ENCODE measurements at places on chromosomes 16 and 17.

DNA sequence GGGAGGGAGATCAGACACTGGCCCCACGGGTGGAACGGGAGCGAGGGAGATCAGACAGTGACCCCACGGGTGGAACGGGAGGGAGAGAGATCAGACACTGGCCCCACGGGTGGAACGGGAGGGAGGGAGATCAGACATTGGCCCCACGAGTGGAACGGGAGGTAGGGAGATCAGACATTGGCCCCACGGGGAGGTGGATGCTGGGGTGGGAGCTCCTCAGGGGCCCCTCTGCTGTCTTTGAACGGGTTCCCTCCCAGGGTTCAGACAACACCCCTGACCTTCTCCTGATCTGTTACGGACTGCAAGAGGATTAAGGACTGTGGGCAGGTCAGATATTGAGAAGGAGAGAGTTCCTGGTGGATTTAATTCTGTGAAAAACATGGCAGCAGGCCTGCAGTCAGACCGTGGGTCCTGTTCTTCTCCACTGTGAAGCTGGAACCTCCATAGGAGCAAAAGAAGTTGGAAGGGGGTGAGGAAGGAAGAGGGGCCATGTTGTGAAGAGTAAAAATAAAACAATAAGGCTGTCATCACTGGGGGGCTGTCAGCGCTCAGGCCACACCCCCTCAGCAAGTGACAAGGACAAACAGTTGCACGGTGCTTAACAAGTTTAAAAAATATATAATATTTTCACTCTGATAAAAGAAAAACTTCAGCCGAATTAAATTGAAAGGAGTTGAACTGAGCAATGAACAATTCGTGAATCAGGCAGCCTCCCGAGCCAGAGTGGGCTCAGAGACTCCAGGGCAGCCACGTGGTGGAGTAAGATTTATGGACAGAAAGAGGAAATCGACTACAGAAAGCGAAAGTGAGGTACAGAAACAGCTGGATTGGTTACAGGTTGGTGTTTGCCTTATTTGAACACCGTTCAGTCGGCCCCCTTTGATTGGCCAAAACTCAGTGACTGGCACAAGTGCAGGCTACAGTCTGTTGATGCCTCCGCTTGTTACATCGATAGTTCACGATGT lies 348.7 kb upstream of the TNRC6C start:
- peak overlapping the region; percentile 21 for H3K4me3 ChIP-seq
- peak; percentile 60 for DNase-seq
- H3K4me1 ChIP-seq = no peaks in the 10 kb centered on the region
- H3K27me3 ChIP-seq = no peaks in the 10 kb centered on the region
- H3K36me3 ChIP-seq = no peaks in the 10 kb centered on the region

GRCh38 chr16:284204-285120 lies 1.5 kb downstream of the PDIA2 start:
- DNase-seq = no peak
- no peak overlapping the region for H3K4me3 ChIP-seq
- H3K4me1 ChIP-seq = peaks cover 11% of the 10 kb centered on the region
- peaks cover 36% of the 10 kb centered on the region for H3K27me3 ChIP-seq

DNA sequence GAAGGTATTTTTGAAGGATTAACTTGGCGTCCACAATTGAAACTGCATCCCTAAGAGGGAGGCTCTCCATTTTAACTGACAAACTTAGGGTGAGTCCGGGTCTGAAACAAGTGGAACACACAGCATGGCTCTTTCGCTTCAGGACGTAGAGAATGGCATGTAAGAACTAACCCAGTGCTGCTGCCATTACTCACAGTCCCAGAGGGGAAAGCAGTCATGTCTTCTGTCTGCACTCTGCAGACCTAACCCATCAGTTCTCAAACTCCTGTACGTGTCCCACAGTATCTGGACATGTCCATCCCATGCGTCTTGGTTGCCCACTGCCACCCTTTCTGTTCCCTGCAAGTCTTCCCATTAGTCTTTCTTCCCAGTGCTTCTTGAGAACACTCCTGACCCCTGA lies 563 bp downstream of the ST6GALNAC1 start:
- no peak overlapping the region for H3K4me3 ChIP-seq
- no peaks in the 10 kb centered on the region for H3K4me1 ChIP-seq
- H3K36me3 ChIP-seq = no peaks in the 10 kb centered on the region

DNA sequence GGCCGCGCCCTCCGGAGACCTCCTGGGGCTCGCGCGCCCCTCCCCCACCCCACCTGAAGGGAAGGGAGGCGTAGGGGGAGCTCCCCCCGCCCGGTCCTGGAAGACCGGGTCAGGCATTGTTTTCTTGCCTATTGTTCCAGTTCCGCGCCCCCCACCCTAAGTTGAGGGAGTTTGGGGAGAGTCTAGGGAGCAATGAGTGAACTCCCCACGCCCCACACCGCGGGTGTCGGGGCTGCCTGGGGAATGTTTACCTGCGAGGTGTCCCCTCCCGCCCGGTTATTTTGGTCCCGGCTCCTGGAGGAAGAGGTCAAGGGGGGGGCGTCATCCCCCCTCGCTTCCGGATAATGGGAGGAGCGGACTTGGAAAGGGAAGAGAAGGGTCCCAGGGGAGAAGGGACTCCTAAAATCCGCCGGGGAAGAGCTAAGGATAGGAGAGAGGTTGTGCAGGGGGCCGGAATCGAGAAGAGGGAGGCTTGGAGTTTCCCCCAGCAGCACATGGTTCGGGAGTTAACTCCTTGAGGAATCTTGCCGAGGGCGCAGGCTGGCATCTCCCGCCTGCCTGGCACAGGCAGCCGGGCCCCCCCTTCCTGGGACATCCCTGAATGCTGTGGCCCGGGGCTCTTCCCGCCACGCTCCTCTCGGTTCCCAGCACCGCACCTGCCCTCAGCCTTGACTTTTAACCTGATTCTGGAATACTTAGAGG lies 881 bp downstream of the MLLT6 start:
- peak overlapping the region; percentile 96 for H3K27ac ChIP-seq
- H3K4me3 ChIP-seq = peak overlapping the region; percentile 97
- peaks cover 42% of the 10 kb centered on the region for H3K4me1 ChIP-seq
- H3K36me3 ChIP-seq = peaks cover 38% of the 10 kb centered on the region

GRCh38 chr17:29292992-29293889 lies 707 bp downstream of the NUFIP2 start:
- H3K36me3 ChIP-seq = peaks cover 4% of the 10 kb centered on the region
- peak; percentile 80 for DNase-seq
- H3K27ac ChIP-seq = peak overlapping the region; percentile 93
- peak overlapping the region; percentile 89 for H3K4me3 ChIP-seq
- no peaks in the 10 kb centered on the region for H3K27me3 ChIP-seq

DNA sequence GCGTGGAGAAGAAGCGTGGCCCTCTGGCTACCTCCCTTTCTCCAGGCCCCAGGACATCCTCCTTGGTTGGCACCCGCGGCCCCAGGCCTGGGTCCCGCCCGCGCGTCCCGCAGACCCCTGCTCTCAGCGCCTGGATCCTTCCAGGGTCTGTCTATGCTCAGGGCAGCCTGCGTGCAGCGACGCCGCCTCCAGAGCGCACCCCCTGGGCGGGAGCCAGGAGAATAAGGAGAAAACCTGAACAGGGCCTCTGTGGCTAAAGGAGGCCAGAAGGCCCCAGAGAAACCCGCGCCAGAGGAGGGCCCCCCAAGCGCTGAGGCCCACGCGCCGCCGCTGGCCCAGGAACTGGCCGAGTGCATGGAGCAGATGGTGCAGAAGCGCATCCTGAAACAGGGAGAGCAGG lies 40.4 kb upstream of the DNAJA2 start:
- H3K4me3 ChIP-seq = no peak overlapping the region
- no peaks in the 10 kb centered on the region for H3K4me1 ChIP-seq
- no peaks in the 10 kb centered on the region for H3K36me3 ChIP-seq
- DNase-seq = no peak
- H3K27ac ChIP-seq = no peak overlapping the region

- peaks cover 9% of the 10 kb centered on the region for H3K27me3 ChIP-seq
- no peaks in the 10 kb centered on the region for H3K36me3 ChIP-seq
- H3K4me3 ChIP-seq = no peak overlapping the region
- no peaks in the 10 kb centered on the region for H3K4me1 ChIP-seq
These were observed 19.1 kb downstream of the TRARG1 start for GRCh38 chr17:1298606-1299005.

- no peak for DNase-seq
- no peak overlapping the region for H3K4me3 ChIP-seq
- peaks cover 100% of the 10 kb centered on the region for H3K36me3 ChIP-seq
- peaks cover 25% of the 10 kb centered on the region for H3K4me1 ChIP-seq
- H3K27me3 ChIP-seq = no peaks in the 10 kb centered on the region
- no peak overlapping the region for H3K27ac ChIP-seq
These were observed 6.8 kb downstream of the ELOB start for GRCh38 chr16:2770057-2770951.
